ENCODE measurements at places on chromosomes 4 and X.

DNA sequence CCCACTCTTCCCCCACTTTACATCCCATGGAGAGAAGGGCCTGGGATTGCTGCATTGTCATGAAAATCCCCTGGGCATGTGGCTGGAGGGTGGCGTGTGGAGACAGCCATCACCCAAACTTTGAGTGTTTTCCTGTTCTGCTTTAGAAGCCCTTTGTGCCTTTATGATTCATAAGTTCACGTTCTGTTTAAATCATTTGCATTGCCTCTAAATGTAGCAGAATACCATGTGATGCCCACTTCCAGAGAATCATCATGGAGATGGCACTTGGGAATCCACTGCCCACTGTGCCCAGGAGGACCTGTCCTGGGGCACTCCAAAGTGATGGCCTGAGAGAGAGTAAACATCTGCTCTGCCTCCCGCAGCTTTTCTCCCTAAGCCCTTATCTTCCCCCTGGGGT is 52.8 kb downstream of the MED28 start:
- DNase-seq = no peak

- DNase-seq = no peak
These were observed 48.2 kb upstream of the UXT start for GRCh38 chrX:47707031-47707780.

- DNase-seq = no peak
These were observed 552.6 kb downstream of the PPARGC1A start for GRCh38 chr4:23337292-23337691.

DNA sequence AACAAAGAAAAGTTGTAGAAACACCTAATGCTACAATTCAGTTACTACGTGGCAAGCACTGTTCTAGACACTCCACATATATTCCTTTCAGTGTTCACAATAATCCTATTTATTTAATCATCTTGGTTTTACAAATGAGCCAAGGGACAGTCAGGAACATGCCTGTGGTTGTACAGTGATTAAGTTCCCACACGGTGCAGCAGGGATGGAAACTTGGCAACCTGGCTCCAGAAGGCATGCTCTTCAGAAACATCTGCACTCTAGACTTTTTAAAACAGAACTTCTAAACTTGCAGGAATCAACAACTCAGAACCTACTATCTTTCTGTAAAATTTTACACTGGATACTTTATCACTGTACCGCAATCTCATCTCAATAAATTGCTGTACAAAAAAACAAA is 32.1 kb downstream of the TAPT1 start:
- no peak for DNase-seq

GRCh38 chrX:12843061-12843667 is 23.7 kb upstream of the TLR7 start:
- DNase-seq = no peak

- no peak for DNase-seq
These were observed 1330.5 kb upstream of the PABPC4L start for GRCh38 chr4:135532132-135532531.

DNA sequence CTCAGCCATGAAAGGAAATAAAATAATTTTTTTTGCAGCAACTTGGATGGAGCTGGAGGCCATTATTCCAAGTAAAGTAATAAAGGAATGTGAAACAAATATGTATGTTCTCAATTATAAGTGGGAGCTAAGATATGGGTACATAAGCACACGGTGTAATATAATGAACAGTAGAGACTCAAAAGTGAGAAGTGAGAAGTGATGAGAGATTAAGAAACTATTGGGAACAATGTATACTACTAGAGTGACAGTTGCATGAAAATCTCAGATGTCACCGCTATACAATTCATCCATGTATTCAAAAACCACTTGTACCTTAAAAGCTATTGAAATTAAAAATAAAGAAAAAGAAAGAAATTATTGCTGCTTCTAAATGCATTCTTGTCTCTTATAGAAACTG is 182.9 kb upstream of the TACR3 start:
- DNase-seq = no peak

GRCh38 chr4:182140547-182140946 is 102.7 kb upstream of the TENM3 start:
- DNase-seq = no peak

- no peak for DNase-seq
These were observed 68.9 kb upstream of the TRAM1L1 start for GRCh38 chr4:117154251-117154650.

GRCh38 chr4:142045996-142046395 is 409.6 kb downstream of the IL15 start:
- no peak for DNase-seq

DNA sequence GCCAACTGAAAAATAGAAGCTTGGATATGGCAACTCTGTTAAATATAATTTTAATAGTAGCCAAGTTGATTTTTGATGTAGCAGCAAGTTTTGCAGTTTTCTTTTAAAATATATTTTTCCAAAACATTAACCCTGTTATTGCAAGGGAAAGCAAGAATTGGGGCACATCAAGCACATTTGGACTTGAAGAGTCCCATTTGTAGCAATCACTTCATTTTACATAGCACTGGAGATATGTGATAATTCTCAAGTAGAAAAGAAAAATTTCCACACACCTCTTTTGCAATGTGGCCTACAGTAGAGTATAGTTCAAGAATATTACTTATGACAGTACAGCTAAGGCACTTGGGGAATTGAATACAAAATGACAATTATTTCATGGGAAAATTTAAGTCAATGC is 1.9 kb upstream of the PPP4R3C start:
- DNase-seq = no peak

DNA sequence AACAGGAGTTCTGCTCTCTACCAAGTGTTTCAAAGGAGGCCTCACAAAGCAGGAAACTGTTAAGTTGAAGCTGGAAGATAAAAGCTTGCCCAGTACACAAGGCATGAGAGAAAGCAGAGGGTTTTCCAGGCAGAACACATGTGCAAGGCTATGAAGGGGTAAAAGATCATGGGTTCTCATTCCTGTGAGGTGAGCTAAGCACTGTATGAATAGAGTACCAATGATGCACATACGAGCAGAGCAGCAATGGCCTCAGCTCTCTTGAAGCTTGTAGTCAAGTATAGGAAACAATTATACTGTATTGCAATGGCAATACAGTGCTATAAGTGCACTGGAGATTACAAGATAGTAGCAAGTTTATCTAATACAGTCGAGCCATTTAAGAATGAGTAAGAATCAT is 18.0 kb downstream of the TTC29 start:
- DNase-seq = no peak

- DNase-seq = no peak
These were observed 1042.5 kb upstream of the PABPC4L start for GRCh38 chr4:135244056-135244455.

DNA sequence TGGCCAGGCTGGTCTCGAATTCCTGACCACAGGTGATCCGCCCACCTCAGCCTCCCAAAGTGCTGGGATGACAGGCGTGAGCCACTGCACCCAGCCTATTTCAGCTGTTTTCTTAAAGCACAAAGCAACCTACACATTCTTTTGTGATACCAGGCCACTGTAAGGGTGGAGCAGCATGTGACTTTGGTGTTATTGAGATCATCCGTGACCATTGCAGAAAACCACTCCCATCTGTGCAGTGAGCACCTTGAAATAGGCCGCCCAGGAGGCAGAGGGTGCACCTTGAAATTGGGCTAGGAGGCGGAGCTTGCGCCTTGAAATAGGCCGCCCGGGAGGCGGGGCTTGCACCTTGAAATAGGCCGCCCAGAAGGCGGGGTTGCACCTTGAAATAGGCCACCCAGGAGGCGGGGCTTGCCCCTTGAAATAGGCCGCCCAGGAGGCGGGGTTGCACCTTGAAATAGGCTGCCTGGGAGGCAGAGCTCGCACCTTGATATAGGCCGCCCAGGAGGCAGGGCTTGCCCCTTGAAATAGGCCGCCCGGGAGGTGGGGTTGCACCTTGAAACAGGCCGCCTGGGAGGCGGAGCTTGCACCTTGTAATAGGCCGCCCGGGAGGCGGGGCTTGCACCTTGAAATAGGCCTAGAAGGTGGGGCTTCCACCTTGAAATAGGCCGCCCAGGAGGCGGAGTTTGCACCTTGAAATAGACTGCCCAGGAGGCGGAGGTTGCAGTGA is 9.0 kb upstream of the SLC25A6 start:
- DNase-seq = no peak
